LNCaP clone FGC (cell line): ENCODE measurements at places on chromosomes 5 and 9.

DNA sequence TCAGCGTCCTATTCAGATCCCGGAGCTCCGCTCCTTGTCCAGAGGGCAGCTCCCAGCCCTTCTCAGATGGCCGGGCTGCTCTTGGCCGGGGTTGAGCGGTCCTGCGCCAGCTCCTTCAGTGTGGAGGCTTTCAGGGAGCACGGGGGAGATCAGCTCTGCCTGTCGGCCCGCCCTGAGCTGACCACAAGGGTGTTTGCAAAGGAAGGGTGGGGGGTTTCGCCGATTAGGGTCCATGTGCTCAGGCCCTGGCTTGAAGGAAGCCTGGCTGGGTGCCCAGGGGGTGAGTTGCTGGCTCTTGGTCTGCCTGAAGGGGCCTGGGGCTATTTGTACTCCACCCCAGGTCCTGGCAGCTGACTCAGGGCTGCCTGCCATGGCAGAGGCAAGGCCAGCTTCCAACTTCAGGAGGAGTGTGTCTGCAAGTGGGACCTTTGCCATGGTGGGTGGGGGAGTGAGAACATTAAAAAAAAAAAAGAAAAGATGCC, 250.1 kb upstream of the KLF4 start:
- DNase-seq, result peak; percentile 50

DNA sequence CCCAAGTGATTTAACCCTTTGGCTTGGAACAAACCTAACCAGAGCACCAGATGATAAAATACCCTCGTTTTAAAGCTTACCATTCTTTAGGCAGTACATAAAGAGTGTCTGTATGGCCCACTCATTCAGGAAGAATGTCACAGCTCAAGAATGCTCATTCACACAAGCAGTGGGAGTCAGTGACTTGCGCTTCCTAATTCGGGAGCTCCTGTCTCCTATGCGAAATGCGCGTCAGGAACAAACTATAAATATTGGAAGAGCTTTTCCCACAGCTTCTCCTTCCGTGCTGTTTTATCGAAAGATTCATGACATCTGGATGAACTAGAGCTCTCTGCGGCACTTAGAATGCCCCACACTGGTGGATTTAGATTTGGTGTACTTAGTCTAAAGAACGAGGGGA, 66.6 kb downstream of the NTRK2 start:
- no peak for DNase-seq

DNA sequence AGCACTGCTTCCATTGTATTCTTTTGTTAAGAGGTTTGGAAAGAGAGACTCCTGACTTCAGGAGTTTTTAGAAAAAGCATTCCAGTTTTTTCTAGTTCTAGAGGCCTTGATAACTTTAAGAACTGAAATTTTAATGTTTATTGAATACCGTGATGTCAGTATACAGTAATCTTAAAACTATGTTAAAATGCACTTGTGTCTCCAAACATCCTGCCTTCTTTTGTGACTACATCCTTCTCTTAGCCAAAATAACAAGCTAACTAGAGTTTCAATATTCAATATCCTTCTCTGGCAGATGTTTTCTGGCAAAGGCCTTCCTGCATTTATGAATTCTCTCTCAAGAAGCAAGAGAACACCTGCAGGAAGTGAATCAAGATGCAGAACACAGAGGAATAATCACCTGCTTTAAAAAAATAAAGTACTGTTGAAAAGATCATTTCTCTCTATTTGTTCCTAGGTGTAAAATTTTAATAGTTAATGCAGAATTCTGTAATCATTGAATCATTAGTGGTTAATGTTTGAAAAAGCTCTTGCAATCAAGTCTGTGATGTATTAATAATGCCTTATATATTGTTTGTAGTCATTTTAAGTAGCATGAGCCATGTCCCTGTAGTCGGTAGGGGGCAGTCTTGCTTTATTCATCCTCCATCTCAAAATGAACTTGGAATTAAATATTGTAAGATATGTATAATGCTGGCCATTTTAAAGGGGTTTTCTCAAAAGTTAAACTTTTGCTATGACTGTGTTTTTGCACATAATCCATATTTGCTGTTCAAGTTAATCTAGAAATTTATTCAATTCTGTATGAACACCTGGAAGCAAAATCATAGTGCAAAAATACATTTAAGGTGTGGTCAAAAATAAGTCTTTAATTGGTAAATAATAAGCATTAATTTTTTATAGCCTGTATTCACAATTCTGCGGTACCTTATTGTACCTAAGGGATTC, 43.1 kb downstream of the NDFIP1 start:
- peak; percentile 65 for DNase-seq

- no peak for DNase-seq
These were observed 307.0 kb upstream of the TLE4 start for GRCh38 chr9:79264511-79265355.

- DNase-seq, result no peak
These were observed 26.4 kb downstream of the PSD2 start for GRCh38 chr5:139821806-139822552.
